ENCODE measurements at places on chromosomes 7 and 10.

DNA sequence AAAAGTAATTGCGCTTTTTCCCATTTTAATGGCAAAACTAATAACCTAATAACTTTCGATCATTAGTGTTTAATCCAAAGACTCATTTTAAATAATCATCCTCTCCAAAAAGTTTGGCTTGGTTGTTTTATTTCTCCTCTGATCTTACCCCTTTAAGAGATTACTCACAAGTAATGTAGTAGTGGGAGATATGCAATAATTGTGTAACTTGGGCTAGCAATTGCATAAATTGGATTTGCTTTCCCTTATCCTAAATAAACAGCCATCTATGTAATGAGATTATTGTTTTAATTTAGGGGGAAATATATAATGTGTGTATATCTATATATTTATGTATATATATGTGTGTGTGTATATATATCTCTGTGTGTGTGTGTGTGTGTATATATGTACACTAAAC is 82.5 kb downstream of the RNLS start:
- DNase-seq, result no peak

DNA sequence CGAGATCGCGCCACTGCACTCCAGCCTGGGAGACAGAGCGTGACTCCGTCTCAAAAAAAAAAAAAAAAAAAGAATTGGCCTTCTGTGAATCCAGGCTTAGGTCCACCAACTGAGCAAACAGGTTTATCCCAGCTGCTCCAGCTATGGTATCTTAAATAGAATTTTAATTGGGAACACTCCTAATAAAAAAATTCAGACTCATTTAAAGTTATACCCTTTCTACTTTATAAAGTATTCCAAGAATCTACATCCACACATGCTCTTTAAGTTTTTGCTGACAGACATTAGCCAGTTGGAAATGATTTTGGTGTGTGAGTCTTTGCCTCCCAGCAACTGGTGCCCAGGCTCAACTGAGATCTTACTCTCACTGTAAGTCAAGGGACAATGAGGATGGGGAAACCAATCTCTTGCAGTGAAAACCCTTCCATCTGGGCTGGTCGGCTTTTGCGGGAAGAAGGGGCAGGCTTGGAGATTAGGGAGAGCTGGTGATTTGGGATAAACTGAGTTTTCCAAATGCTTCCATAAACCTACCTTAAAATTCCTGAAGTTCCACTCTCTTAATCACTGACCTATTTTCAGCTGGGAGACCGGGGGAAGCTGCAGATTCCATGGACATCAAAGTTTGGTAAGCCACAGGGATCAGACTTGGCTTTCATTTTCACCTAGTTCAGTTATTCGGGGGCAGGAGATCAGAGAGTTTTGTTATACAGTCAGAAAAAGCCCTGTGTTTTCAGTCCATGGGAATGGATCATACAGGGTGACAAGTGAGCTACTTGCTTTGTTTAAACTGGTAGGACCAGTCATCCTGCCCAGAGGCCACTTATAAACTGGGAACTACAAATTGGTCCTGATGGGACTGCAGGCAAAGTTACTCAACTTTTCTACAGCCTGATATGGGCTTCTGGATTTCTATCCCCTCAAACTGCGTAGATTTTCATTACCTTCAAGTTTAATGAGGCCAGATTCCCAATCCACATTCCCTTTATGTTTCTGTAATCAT is 89.3 kb upstream of the ZNF746 start:
- DNase-seq, result no peak

DNA sequence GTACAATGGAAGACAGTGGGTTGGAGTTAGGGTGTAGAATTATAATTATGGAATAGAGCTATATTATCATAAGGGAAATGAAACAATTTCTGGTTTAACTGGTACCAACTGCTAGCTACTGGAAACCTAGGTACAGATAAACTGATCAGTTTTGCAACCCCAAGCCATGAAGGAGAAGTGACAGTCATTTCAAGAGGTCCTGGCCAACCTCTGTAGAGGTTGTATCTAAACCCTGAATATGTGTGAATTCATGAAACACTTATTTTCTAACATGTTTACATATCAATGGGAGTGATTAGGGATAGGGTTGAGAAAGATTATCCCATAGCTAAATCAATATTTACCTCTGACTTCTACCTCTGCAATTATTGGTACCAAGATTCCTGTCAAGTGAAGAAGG is 29.9 kb upstream of the CC2D2B start:
- DNase-seq, result no peak

- DNase-seq, result no peak
Observed at GRCh38 chr7:138342990-138343389, 117.1 kb upstream of the TRIM24 start.

- DNase-seq, result no peak
Observed at GRCh38 chr10:48361176-48361575, 54.7 kb downstream of the MAPK8 start.

- no peak for DNase-seq
Observed at GRCh38 chr7:89958525-89959068, 195.7 kb upstream of the STEAP1 start.

- no peak for DNase-seq
Observed at GRCh38 chr10:67725567-67725966, 29.6 kb upstream of the CTNNA3 start.

DNA sequence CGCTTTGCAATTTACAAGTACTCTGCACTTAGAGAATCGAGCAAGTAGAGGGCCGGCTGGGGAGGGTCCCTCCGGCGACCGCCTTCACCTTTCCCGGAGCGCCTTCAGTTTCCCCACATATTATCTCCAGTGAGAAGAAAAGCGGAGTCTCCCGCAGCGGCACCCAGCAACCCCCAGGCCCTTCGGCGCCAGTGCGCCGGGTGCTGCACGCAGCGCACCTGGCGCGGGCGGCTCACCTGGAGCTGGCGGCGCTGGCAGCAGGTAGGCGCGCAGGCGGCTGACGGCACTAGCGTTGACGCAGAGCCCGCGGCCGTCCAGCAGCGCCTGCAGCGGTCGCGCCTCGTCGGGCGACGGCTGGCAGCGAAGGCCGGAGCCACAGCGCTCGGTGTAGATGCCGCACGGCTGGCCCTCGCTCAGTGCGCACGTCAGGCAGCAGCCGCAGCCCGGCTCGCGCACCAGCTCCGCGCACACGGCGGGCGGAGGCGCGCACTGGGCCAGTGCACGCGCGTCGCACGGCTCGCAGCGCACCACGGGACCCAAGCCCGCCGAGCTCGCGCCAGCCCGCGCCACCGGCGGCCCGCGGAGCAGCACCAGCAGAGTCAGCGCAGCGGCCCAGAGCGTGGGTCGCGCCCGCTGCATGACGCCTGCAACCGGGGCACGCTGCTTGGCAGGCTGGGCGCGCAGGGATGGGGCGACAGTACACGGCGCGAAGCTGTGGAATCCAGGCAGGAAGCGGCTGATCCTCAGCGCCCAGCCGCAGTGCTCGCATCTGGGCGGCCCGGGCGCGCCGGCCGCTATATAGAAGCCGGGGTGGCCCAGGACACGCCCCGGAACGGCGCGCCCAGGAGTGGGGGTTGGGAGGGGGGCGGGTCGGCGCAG is at the start of gene IGFBP3:
Gene IGFBP3, minus strand, starts transcription at position 771 of the 879 bp plus-strand sequence. Its CDS starts 132 bp downstream, at position 639.
- peak; percentile 31 for DNase-seq

All from LoVo (cell line).